GM12878 (cell line): ENCODE measurements at places on chromosomes 6 and 20. TPM values are rescaled to one million over a fixed set of nuclear protein-coding genes. Genes with fewer than 3 reads are reported as not detected.

DNA sequence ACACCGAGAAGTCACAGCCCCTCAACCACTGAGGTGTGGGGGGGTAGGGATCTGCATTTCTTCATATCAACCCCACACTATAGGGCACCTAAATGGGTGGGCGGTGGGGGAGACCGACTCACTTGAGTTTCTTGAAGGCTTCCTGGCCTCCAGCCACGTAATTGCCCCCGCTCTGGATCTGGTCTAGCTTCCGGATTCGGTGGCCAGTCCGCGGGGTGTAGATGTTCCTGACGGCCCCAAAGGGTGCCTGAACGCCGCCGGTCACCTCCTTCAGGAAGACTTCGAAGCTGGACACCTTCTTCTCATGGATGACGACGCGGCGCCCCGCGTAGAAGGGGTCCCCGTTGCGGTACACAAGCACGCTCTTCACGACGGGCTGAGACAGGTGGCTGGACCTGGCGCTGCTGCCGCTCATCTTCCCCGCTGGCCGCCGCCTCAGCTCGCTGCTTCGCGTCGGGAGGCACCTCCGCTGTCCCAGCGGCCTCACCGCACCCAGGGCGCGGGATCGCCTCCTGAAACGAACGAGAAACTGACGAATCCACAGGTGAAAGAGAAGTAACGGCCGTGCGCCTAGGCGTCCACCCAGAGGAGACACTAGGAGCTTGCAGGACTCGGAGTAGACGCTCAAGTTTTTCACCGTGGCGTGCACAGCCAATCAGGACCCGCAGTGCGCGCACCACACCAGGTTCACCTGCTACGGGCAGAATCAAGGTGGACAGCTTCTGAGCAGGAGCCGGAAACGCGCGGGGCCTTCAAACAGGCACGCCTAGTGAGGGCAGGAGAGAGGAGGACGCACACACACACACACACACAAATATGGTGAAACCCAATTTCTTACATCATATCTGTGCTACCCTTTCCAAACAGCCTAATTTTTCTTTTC, at the start of gene DCDC2:
Gene DCDC2, minus strand, starts transcription at position 724 of the 883 bp plus-strand sequence. Its CDS starts 309 bp downstream, at position 415.
- DNase-seq: no peak
- no peak within 1 kb of the TSS for H3K4me3 ChIP-seq
- no peaks in the 10 kb centered on the region for H3K36me3 ChIP-seq
- H3K27ac ChIP-seq: no peak within 1 kb of the TSS
- no peaks in the 10 kb centered on the region; the same call in 1 of the 2 replicates for H3K4me1 ChIP-seq

ID1 gene
- 0.49 and 1.0 TPM in 2 replicates for total RNA-seq

PTGIS gene
- total RNA-seq: 0.10 and 0.13 TPM in 2 replicates

DNA sequence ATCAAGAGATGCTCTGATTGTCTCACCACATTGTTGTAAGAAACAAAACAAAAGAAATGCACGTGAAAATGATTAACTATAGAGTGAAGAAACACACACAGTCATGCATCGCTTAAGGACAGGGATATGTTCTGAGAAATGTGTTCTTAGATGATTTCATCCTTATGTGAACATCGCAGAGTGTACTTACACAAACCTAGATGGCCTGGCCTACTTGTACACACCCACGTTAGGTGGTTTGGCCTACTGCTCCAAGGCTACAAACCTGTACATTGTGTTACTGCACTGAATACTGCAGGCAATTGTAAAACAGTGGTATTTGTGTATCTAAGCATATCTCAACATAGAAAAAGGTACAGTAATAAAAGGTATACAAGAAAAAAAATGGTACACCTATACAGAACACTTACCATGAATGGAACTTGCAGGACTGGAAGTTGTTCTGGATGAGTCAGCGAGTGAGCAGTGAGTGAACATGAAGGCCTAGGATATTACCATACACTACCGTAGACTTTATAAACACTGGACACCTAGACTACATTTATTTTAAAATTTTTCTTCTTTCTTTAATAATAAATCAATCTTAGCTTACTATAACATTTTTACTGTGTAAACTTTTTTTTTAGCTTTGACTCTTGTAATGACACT, 48.6 kb downstream of the FKBP5 start:
- no peak overlapping the region for H3K27ac ChIP-seq
- peaks cover 5% of the 10 kb centered on the region for H3K4me1 ChIP-seq
- no peaks in the 10 kb centered on the region for H3K27me3 ChIP-seq
- no peak for DNase-seq
- H3K36me3 ChIP-seq: peaks cover 4% of the 10 kb centered on the region
- no peak overlapping the region for H3K4me3 ChIP-seq

- H3K27ac ChIP-seq: no peak overlapping the region
- no peaks in the 10 kb centered on the region for H3K4me1 ChIP-seq
- no peaks in the 10 kb centered on the region for H3K27me3 ChIP-seq
- no peak for DNase-seq
- no peak overlapping the region for H3K4me3 ChIP-seq
- H3K36me3 ChIP-seq: no peaks in the 10 kb centered on the region
Measured at GRCh38 chr6:101226677-101227135, 166.8 kb upstream of the GRIK2 start.

- H3K27me3 ChIP-seq: no peaks in the 10 kb centered on the region
- no peaks in the 10 kb centered on the region for H3K36me3 ChIP-seq
- no peak overlapping the region for H3K4me3 ChIP-seq
- no peaks in the 10 kb centered on the region for H3K4me1 ChIP-seq
- H3K27ac ChIP-seq: no peak overlapping the region
- no peak for DNase-seq
Measured at GRCh38 chr6:146697921-146698320, 99.1 kb downstream of the ADGB start.

- H3K4me3 ChIP-seq: no peak overlapping the region
- DNase-seq: no peak
- H3K27ac ChIP-seq: no peak overlapping the region
- peaks cover 5% of the 10 kb centered on the region for H3K4me1 ChIP-seq
Measured at GRCh38 chr6:169723991-169724493, 258 bp downstream of the PHF10 start.

NKX2-2 gene
- total RNA-seq: not detected in 2 replicates

NOX3 gene
- total RNA-seq: not detected in 2 replicates

DNA sequence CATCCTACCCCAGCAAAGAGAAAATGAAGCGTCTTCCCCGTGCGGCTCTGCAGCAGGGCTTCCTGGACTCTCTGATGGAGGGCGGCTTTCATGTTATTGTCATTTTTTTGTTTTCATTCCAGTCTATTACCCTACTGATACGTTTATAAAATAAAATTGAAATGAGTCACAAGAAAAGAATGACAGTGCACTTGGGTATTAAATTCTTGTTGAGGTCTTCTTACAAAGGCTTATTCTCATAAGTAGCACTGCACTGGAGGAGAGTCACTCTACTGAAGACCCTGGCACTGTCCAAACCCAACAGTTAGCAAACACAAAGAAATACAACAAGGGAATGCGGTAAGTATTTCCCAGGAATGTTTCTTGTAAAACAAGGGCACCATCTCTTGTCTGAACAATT, 379.3 kb downstream of the MAFB start:
- H3K27me3 ChIP-seq: no peaks in the 10 kb centered on the region
- H3K36me3 ChIP-seq: no peaks in the 10 kb centered on the region
- no peak for DNase-seq
- H3K4me3 ChIP-seq: no peak overlapping the region
- H3K27ac ChIP-seq: no peak overlapping the region

- H3K4me3 ChIP-seq: no peak overlapping the region
- H3K4me1 ChIP-seq: no peaks in the 10 kb centered on the region
- no peak for DNase-seq
- H3K27me3 ChIP-seq: no peaks in the 10 kb centered on the region; the same call in 1 of the 2 replicates
- H3K27ac ChIP-seq: no peak overlapping the region
Measured at GRCh38 chr20:4435671-4436455, 285.8 kb upstream of the PRND start.

PDE10A gene
- 0.03 and 0.16 TPM in 2 replicates for total RNA-seq

DNA sequence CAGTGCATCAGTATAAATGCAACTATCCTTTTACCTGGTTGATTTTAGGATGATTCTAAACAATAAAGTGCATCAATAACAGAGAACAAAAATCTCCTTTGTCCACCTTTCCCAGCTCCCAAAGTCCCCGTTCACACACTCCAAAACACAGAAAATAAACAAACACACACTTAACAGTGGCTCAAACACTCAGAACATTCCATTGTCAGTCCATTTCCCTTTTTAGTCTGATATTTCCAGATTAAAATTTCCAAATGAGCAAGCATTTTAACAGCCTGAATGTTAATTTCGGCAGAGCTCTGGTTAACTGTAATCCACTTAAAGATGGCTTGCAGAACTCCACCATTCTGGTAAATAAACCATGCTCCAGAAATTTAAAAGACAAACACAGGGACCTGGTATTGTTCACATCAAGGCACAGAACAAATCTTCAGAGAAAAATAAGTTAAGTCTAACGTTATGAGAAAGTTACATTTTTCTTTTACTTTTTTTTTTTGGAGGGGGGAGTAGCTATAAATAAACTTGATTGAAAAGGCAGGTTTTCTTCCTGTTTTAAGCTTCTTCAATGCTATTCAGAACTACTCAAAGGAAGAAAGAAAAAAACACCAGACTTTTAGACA, 100.8 kb downstream of the DST start:
- DNase-seq: no peak
- H3K4me3 ChIP-seq: peak overlapping the region; percentile 73
- H3K27me3 ChIP-seq: no peaks in the 10 kb centered on the region
- H3K27ac ChIP-seq: peak overlapping the region; percentile 70
- peaks cover 13% of the 10 kb centered on the region; the same call in 1 of the 2 replicates for H3K4me1 ChIP-seq

GRCh38 chr6:30767158-30767943, 23.0 kb upstream of the IER3 start:
- H3K4me1 ChIP-seq: peaks cover 33% of the 10 kb centered on the region
- H3K27me3 ChIP-seq: no peaks in the 10 kb centered on the region
- peak overlapping the region; percentile 51 for H3K27ac ChIP-seq

GRCh38 chr20:53907968-53908751, 162.2 kb downstream of the BCAS1 start:
- DNase-seq: no peak
- H3K27ac ChIP-seq: peak overlapping the region; percentile 72
- peaks cover 33% of the 10 kb centered on the region for H3K4me1 ChIP-seq
- H3K4me3 ChIP-seq: no peak overlapping the region
- no peaks in the 10 kb centered on the region for H3K36me3 ChIP-seq
- H3K27me3 ChIP-seq: no peaks in the 10 kb centered on the region

MLN gene
- total RNA-seq: not detected in 2 replicates

- no peak for DNase-seq
- no peak overlapping the region for H3K4me3 ChIP-seq
- no peaks in the 10 kb centered on the region for H3K36me3 ChIP-seq
- peak overlapping the region; percentile 30; the same call in 1 of the 2 replicates for H3K27ac ChIP-seq
- no peaks in the 10 kb centered on the region for H3K27me3 ChIP-seq
Measured at GRCh38 chr6:52210227-52210626, 24.1 kb downstream of the IL17A start.

SNPH gene
- 0.31 and 0.53 TPM in 2 replicates for total RNA-seq

- H3K4me1 ChIP-seq: no peaks in the 10 kb centered on the region
- no peaks in the 10 kb centered on the region for H3K36me3 ChIP-seq
- DNase-seq: no peak
- H3K4me3 ChIP-seq: no peak overlapping the region
- H3K27me3 ChIP-seq: no peaks in the 10 kb centered on the region; the same call in 1 of the 2 replicates
Measured at GRCh38 chr6:4105980-4106536, 27.1 kb upstream of the FAM217A start.

DNA sequence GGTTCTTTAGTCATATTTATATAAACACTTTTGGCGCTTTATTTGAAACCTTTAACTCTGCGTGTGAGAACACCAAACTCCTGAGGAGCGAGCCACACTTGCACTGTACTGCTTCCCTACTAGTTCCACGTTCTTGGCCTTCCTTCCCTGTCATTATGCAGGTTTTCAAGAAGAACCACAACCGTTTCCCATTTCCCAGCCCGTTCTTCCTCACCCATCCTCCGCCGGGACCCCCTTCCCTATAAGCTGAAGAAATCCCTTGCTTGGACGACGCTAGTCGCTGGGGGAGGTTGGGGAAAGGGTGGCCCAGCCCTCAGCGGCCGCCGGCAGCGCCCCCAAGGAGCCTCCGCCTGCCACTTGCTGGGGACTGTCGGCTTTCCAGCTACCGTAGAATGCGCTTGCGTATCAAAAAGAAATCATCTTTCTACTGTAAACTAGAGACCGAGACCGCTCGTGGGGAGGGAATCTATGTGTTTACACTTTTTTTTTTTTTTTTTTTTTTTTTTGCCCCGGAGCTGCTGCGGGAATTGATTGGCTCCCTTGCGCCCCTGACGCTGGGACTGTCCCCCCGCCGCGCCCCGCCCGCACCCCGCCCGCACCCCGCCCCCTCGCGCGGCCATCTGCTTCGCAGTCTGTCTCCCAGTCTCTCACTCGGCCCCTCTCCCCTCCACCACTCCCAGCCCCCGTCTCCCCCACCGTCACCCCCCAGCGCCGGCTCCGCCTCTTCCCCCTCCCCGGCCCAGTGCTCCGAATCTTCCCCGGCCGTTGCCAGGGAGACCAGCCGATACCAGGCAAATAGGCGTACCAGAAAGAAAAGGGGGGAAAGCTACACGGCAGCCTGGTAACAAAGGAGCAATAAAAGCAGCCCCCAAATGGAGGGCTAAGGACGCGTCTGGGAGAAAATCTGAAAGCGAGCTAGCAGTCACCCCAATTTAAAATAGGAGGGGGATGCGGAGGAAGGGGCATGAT, 2.3 kb upstream of the MARCKS start:
- no peaks in the 10 kb centered on the region; the same call in 1 of the 2 replicates for H3K27me3 ChIP-seq
- peaks cover 5% of the 10 kb centered on the region for H3K4me1 ChIP-seq
- DNase-seq: no peak
- peak overlapping the region; percentile 89 for H3K4me3 ChIP-seq
- H3K27ac ChIP-seq: peak overlapping the region; percentile 94; the same call in 1 of the 2 replicates
- H3K36me3 ChIP-seq: no peaks in the 10 kb centered on the region

EHMT2 gene
- 50.3 and 53.2 TPM in 2 replicates for total RNA-seq

DNA sequence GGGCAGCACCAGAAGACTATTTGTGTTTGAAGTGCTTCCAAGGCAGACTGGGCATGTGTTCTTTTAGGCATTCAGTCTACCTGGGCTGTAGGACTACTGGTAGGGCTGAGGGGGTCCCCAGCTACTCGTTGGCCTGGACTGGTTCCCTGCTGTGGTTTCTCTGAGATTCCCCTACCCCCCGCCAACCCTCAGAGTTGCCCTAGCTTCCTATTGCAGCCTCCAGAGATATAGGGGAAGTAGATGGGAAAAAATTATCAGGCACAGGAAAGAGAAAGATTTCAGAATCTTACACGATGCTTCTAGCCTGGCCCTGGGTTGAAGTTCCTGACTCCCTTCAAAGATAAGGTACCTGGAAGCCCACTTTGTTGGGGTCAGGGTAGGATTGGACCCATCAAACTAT, 22.5 kb downstream of the BRPF3 start:
- H3K27me3 ChIP-seq: no peaks in the 10 kb centered on the region
- peaks cover 24% of the 10 kb centered on the region for H3K36me3 ChIP-seq

- H3K4me1 ChIP-seq: no peaks in the 10 kb centered on the region
- H3K4me3 ChIP-seq: no peak overlapping the region
- no peak overlapping the region for H3K27ac ChIP-seq
- no peaks in the 10 kb centered on the region for H3K36me3 ChIP-seq
- H3K27me3 ChIP-seq: no peaks in the 10 kb centered on the region
Measured at GRCh38 chr6:73696966-73697655, 1.1 kb downstream of the CD109 start.

- no peaks in the 10 kb centered on the region for H3K27me3 ChIP-seq
- DNase-seq: no peak
- no peaks in the 10 kb centered on the region for H3K4me1 ChIP-seq
- H3K27ac ChIP-seq: no peak overlapping the region
- H3K4me3 ChIP-seq: no peak overlapping the region
Measured at GRCh38 chr6:36224918-36225461, 28.4 kb downstream of the BRPF3 start.

GRCh38 chr6:88512951-88513350, 346.8 kb upstream of the CNR1 start:
- H3K36me3 ChIP-seq: no peaks in the 10 kb centered on the region
- DNase-seq: no peak
- H3K27ac ChIP-seq: no peak overlapping the region
- no peaks in the 10 kb centered on the region for H3K4me1 ChIP-seq
- H3K27me3 ChIP-seq: no peaks in the 10 kb centered on the region

APOM gene
- 3.8 and 4.1 TPM in 2 replicates for total RNA-seq
